T-helper 1 cell (primary cell): ENCODE measurements at places on chromosomes 2 and 18.

DNA sequence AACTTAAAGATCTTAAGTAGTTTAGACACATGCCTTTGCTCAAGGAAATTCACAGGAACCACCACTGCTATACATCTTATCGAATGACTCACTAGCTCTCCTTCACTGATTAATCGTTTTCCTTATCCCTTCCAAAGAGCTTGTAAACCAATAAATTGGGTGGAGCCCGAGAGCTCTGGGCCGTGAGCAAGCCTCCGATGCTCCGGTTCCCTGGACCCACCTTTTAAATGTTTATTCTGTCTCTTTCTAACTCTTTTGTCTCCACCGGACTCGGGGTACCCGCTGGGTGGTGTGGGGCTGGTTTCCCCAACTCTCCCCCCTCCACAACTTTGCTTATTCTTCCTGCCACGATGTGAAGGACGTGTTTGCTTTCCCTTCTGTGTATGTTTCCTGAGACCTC is 292.9 kb upstream of the TMEFF2 start:
- DNase-seq = no peak

- DNase-seq = no peak
Observed at GRCh38 chr2:44746856-44747615, 194.5 kb upstream of the SIX3 start.

DNA sequence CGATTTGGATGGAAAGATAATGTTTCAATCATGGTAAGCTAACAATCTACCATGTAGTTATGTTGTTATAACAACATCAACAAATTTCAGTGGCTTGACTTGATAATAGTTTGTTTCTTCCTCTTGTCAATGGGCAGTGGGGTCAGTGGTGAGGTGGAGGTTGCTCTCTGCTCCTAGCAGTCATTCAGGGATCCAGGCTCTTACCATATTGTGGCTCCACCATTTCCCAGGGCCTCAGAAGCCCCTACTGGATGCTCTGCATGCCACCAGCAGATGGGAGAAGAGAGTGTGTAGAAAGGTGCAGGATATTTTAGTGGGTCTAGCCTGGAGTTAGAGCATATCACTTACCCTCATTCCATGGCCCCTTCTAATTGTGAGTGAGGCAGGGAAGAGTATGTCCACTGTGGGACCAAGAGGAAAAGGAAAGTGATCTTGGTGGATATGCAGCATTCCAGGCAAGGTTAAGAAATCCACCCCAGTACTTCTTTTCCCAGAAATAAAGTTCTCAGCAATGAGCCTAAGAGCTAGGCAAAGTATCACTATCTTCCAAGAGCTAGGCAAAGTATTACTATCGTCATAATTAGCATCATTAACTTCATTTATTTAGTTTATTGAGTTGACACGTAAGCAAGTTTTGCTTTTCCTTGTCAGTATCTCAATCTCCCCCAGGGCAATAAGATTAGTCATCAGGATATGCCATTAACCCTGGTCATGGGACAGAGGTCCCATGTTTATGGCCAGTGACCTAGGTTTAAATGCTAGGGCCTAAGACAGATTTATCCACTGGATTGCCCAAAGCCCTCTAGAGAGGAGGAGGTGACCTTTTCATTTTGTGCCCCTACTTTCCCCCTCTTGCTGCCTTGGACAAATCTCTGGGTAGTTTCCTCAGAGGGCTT is 4.2 kb upstream of the IWS1 start:
- DNase-seq = no peak

GRCh38 chr2:35114765-35115164 is 1240.8 kb upstream of the CRIM1 start:
- no peak for DNase-seq

DNA sequence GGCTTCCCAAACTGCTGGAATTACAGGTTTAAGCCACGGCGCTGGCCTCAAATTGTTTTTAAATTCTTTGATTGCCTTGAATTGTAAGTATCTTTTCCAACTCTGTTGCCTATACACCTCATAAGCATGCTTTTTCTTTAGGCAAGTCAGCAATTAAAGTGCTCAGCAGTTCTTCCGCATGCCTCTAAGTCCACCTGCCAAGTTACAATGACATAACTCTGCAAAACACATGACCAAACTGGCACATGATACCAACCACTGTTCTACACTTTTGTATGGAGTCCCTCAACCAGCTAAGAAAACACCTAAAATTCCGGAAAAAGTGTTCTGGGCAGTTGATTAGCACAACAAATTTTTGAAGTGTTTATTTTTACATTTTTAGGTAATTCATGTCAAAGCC is 5.1 kb downstream of the TXNL4A start:
- no peak for DNase-seq

GRCh38 chr2:167289651-167290410 is 401.6 kb downstream of the XIRP2 start:
- DNase-seq = no peak

DNA sequence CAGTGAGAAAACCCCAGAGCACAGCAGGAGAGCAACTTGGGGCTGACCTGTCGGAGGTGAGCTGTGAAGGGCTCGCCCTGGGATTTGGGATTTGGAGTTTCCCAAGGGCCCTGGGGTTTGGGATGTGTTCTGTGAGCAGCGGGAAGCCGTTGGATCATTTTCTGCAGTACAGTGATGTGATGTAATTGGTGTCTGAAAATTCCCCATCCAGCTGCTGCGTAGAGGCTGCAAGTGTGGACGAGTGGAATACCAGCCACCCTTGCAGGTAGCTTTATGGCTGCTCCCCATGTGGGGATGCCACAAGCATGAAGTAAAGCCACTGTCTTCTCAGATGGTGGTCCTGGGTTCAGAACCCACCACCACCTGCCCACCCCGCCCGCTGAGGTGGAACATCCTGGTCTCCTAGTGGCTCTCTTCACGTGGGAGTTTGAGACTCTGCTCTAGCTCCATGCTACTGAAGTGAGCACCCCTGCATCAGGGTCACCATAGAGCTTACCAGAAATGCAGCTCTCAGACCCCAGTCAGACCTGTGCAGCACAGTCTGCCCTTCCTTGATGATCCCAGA is 15.0 kb downstream of the IMPA2 start:
- no peak for DNase-seq

GRCh38 chr2:128646091-128646490 is 327.4 kb upstream of the HS6ST1 start:
- DNase-seq = no peak

GRCh38 chr2:1886405-1886992 is 142.2 kb upstream of the PXDN start:
- DNase-seq = no peak
